ENCODE measurements at places on chromosomes 4 and X.

DNA sequence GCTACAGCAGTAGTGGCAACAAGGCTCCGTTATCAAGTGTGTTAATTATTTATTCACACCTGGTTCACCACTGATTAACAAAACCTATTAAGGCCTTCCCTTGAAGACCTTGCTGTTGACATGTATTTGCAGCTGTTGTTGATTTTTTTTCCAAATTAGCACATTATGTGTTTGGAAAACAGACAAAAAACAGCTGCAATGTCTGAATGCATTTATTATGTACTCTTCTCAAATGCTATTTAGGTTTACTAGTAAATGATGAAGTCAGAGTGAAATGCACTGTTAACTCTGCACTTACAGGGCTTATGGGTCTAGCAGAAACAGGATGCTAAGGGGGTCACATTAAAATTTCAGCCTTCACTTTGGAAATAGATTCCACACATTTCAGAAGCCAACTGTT lies 99.5 kb upstream of the PCDH7 start:
- DNase-seq, result no peak

- no peak for DNase-seq
Observed at GRCh38 chr4:1593458-1593857, 90.7 kb downstream of the FAM53A start.

DNA sequence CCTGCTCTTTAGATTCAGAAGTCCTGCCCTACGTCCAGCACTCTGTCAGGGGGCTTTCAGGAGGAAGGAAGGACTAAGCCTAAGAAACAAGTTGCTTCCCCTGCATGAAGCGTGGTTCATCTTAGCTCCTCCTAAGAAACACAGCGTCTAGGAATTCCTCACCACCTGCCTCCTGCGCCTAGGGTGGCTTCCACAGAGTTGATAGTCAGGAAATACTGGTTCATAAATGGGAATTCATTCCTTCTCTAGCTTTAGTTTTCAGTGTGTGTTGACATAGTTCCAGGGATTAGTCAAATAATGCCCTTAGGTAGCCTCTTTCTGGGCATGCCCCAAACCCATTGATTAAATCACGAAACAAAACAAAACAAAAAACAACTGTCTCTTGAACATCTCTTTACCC lies 1.7 kb upstream of the MXRA5 start:
- DNase-seq, result no peak

- DNase-seq, result peak; percentile 75
Observed at GRCh38 chr4:113049421-113050370, at the start of gene ANK2. Gene ANK2, plus strand, starts transcription at chr4:113049653. Its CDS starts 76 bp downstream, at chr4:113049729.

GRCh38 chr4:54548098-54548620 lies 109.6 kb upstream of the KIT start:
- DNase-seq, result no peak

All from endothelial cell (in vitro differentiated cells).